LHCN-M2 (cell line): ENCODE measurements at places on chromosomes 6 and 20. TPM values are rescaled to one million over a fixed set of nuclear protein-coding genes. Genes with fewer than 3 reads are reported as not detected.

The MEI4 gene
- total RNA-seq = not detected in 2 replicates

The COMMD7 gene
- total RNA-seq = 16.3 and 26.7 TPM in 2 replicates

The CLPSL1 gene
- total RNA-seq = not detected in 2 replicates

The VSX1 gene
- total RNA-seq = 0.51 TPM in 1 of 2 replicates, not detected in the other

The SEL1L2 gene
- not detected in 2 replicates for total RNA-seq

The OR2B6 gene
- not detected in 2 replicates for total RNA-seq

The CPNE5 gene
- not detected in 2 replicates for total RNA-seq

The MEP1A gene
- total RNA-seq = not detected in 2 replicates

The C20orf202 gene
- not detected in 2 replicates for total RNA-seq

The LPIN3 gene
- 15.3 and 19.1 TPM in 2 replicates for total RNA-seq

The NRSN2 gene
- total RNA-seq = 59.2 and 65.6 TPM in 2 replicates

The TCP11 gene
- total RNA-seq = 0.23 and 0.32 TPM in 2 replicates

The FOXF2 gene
- total RNA-seq = not detected in 2 replicates

The FANCE gene
- 12.8 and 14.6 TPM in 2 replicates for total RNA-seq

The PDYN gene
- not detected in 2 replicates for total RNA-seq

The TINAG gene
- total RNA-seq = 0.13 and 0.29 TPM in 2 replicates

The HTR1B gene
- total RNA-seq = 0.46 and 0.64 TPM in 2 replicates

The SIM1 gene
- 2.2 and 4.7 TPM in 2 replicates for total RNA-seq

The EDEM2 gene
- total RNA-seq = 34.7 and 40.6 TPM in 2 replicates

The KIF6 gene
- total RNA-seq = not detected in 2 replicates

The DSP gene
- total RNA-seq = 4.5 and 5.5 TPM in 2 replicates

The FOXC1 gene
- 1.8 and 2.1 TPM in 2 replicates for total RNA-seq

The MYT1 gene
- total RNA-seq = not detected in 2 replicates

The GPR63 gene
- total RNA-seq = 0.19 and 0.57 TPM in 2 replicates

The BIRC7 gene
- total RNA-seq = not detected in 2 replicates

The ZKSCAN3 gene
- total RNA-seq = 4.1 and 4.9 TPM in 2 replicates

The RIPK1 gene
- 17.5 and 19.7 TPM in 2 replicates for total RNA-seq

The C20orf141 gene
- total RNA-seq = not detected in 2 replicates

The SLC44A4 gene
- 0.06 TPM in 1 of 2 replicates, not detected in the other for total RNA-seq
